Activated naive CD4-positive, alpha-beta T cell (primary cell): ENCODE measurements at places on chromosomes 2 and 18.

DNA sequence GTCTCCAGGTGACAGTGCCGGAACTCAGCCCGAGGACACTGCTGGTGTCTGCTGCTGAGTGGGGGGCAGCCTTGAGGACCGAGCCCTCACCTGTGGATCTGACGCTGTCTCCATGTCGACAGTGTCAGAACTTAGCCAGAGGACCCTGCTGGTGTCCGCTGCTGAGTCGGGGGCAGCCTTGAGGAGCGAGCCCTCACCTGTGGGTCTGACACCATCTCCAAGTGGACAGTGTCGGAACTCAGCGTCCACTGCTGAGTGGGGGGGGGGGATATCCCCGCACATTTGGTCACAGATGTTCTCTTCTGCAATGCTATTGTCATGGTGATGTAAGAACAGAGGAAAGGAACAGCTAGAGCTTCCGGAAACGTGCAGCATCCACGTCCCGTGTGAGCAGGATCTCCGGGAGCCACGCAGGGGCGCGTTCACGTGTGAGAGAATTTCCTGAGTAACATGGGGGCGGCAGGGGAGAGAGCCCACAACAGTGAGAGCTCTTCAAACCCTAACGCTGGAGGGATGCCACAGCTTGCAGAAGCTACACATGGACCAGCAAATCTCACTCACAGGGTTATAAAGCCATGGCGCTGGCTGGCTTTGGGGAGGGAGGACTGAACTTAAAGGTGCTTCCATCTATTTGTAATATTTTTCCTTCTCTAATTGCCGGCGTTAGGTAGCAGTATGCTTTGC lies 250.7 kb upstream of the SALL3 start:
- no peak for DNase-seq

GRCh38 chr2:233999182-233999581 lies 51.3 kb upstream of the SPP2 start:
- no peak for DNase-seq

DNA sequence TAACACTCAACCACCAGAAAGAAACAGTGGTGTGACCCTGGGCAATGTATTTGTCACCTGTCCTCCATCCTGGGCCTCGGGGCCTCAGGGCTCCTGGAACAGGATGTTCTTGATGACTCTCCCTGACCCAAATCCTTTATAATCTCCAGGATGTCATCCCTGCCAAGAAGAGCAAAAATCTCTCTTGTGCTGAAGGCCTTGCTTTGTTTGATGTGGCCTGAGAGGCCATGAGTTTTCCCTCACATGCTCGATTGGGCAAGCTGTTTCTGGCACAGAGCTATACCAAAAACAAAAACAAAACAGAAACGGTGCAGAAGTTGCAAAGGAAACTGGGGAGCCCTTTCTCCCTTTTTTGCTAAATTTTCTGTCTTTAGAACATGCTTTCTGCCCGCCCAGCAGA lies 35.7 kb upstream of the ST3GAL5 start:
- no peak for DNase-seq

DNA sequence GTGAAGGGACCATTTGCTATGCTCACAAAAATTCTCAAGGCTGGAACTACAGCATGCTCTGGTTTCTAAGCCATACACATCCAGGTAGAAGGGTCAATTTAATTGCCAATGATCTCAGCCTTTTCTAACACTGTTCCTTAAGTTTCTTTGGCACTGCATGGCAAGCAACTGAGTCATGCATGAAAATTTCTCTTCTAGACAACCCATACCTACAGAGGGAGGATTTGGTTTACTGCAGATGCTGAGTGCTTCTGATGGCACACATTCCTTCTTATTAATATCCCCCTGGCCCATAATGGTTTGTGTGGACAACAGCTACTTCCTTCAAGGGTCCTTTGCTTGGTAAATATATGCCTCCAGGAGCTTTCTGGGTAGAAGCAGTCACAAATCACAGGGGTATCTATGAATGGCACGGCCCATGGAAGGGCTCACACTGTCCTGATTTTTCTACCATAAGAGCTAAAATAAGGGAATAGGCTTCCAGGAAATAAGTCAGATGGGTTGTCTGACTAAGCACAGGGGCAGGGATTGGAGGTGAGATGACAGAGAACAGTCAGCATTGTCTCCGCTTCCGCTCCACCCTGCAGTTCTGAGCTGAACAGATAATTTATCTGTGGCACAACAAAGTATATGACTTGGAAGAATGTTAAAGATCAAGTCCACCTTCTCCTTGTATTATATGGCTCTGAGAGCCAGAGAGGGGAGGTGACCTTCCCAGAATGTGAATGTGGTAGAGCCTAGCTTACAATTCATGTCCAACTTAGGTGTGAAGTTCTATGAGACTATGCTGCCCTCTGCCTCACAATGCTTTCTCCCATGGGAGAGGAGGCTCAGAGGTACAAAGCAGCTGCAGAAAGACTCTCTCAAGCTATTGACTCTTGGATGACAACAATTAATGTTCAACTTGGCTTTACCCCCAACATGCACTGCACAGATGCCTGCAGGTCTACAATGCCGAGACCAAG lies 199.2 kb upstream of the TNP1 start:
- DNase-seq: no peak

DNA sequence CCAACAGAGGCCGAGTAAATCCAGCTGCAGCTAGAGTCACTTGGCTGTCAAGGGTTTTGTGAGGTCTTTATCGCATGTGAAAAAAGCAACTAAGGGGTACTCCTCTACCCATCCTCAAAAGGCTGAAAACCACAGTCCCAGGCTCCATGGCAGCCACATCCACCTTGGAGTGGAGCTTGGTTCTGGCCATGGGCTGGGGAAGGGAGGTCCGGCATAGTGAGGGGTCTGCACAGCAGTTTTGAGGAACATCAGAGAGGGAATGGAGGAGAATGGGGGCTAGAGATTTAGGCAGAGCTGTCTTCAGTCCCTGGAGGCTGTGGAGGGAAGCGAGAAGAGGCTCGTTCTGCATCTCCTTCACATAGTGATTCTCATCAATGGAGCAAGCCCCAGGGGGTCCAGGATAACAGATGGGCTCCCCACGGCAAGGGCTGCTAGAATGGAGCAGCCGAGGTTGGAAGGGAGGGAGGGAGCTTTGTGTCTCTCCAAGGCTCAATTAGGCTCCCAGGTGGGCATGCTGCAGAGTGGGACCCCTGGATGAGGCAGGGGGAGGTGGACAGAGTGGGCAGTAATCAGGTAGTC lies 21.0 kb downstream of the MROH2A start:
- no peak for DNase-seq

DNA sequence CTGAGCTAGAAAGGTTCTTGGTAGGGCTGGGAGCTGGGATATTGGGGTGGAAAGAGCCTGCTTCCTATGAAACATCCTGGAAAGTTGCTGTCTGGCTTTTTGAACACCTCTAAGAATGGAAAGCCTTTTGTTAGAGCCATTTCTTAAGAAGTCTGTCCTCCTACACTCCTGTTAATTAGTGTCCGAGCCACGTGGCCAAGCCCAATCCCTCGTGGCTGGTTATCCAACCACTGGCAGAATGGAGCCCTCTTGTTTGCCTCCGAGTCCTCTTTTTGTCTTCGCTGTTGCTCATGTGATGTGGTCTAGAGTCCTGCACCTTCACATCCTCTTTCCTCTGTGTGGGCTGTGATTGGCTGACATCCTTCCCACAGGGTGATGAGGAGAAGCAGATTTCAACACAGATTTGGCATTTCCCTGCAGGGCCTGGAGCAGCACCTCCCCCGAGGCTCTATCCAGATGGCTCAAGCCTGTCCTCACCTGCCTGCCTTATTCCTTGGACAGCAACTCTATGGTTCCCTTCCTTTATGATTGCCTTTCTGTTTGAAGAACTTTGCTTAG lies 8.2 kb upstream of the TOGARAM2 start:
- no peak for DNase-seq

DNA sequence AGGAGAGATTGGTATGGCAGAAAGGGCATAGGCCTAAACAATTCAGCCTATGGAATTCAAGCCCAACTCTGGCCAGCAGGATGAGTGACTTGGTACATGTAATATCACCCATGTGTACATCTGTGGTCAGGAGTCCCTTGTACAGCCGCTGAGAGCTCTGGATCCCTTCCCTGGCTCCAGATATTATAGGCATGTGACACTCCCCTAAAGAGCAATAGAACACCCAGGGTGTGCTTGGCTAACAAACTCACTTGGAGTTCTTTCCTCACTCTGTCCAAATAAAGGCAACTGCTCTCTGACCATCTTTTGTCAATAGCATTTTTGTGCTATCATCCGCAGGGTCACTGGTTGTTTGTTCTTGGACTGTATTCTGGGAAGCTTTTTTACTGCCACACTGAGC lies 197.4 kb upstream of the NCKAP5 start:
- DNase-seq: no peak
